T-cell (primary cell): ENCODE measurements at places on chromosomes 11 and 22.

DNA sequence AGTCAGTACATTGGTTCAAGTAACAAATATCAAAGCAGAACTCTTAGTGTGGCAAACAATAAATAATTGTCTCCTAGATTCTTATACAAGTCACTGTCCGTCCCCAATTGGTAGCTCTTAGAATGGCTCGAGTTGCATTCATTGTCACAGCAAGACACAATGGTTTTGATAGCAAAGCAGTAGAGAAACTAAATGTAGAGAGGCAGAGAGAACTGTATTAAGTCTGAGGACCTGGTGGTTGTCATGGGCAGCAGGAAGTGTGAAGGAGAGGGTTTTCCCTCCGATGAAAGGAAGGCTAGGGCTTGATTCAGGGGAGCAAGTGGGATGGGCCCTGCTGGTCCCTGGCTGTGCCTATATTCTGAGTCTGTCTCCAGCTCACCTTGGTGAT, 36.6 kb downstream of the RCOR2 start:
- no peak for DNase-seq

GRCh38 chr22:41226723-41227655, 13.7 kb downstream of the CHADL start:
- DNase-seq = no peak

- no peak for DNase-seq
These were observed 1.9 kb downstream of the CHRM4 start for GRCh38 chr11:46389450-46390330.

DNA sequence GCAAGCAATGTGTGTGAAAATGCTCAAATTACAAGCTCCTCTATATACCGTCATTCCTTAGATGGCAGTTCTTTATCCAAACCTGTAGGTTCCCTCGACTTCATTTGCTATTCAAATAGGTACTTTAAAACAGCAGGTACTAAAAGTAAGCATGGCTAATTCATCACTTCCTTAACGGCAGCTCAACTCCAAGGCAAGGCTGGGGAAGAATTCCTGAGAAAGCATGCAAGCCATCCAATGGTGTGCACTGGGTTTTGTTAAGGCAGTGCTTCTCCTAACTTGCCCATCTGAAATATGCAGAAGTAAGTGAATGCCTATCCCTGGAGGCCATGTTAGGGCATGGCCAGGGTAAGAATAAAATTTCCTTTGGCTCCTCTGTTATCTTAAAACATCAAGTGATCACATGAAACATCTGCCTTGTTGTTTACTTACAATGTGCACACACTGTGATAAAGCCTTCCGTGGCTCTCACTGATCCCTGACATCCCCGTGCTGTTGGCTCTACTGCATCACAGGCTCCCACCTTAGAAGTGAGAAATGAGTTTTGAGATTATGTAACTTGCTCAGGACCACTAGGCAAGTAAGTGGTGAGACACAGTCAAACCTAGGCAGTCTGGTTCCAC, 52.1 kb downstream of the SMCO4 start:
- DNase-seq = no peak

GRCh38 chr11:77187776-77188632, 60.0 kb downstream of the MYO7A start:
- DNase-seq = peak; percentile 21

DNA sequence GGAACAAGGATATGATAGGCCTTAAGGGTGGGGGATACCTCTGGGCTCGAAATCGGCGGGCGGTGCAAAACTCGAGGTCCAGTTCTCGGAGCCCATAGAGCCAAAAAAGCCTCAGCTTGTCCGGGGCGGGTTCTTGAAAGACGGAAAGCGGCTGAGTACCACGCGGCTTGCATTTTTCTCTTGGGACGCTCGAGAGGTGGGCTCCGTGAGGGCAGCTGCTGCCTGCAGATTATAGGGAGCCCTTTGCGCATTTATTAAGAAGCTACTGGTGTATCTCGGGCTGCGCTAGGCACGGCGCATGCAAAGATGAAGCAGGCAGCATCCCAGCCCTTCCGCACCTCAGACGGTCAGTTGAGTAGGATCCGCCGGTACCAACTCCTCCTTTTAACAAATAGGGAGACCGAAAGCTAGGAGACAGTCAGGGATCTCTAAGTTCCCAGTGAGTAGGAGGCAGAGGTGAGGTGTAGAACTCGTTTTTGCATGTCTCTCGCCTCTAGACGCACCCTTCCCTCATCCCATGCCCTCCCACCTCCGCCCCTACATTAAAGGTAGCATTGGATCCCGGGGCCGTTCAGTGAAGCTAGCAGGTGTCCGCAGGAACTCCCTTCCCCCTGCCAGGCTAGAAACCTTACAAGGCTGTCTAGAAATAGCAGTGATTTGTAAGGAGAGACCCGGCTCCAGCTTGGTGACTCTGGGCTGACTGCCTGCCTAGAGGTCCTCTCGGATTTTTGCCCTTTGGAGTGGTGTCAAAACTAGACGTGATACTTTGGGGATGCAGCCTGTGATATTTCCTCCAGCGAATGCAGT, 768 bp downstream of the LDHA start:
- peak; percentile 11 for DNase-seq

DNA sequence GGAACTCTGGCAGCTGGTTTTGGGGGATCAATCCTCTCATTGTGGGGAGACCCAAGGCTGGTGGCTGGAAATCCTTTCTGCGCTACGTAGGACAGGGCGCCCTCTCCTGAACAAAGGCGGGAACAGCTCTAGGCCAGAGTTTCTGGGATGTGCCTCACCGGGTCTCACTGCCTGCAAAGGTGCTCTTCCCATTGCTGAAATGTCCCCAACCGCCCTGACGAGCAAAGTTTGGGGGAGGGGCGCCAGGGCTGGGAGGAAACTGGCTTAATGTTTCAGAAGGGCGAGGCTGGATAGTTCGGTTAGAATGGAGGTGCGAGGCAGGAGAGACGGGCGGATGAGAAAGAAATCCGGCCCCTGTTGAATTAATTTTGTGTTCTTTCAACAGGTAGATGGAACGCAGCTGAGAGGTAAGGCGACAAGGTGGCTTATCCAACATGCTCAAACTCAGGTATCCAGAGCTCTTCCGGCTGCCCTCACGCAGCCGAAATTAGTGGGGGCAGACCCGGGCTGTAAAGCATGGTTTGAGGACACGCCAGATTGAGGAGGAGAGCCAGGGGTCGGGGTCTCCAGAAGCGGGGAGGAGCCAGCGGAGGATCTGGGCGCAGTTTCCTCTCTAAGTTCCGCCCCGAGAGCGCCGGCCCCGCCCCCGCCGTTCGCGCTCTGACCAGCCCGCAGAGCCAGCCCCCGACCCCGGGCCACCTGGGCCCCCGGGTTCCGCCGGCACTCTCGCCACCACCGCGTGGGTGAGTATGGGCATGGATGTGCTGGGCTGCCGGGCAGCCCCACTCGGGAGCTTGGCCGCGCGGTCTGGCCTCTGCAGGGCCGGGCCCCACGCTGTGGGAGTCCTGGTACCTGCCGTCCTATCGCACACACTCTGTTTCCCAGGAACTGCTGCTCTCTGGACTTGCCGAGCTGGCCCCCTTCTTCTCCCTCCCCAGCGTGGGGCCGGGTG, at the start of gene PGAP2:
Gene PGAP2, plus strand, starts transcription at position 652 of the 952 bp plus-strand sequence. CDS start 2,700 bp downstream, outside the sequence.
- DNase-seq = peak; percentile 20

- DNase-seq = no peak
These were observed 49.7 kb upstream of the BID start for GRCh38 chr22:17823964-17824363.
